SK-MEL-5 (cell line): ENCODE measurements at places on chromosomes 12 and 14.

DNA sequence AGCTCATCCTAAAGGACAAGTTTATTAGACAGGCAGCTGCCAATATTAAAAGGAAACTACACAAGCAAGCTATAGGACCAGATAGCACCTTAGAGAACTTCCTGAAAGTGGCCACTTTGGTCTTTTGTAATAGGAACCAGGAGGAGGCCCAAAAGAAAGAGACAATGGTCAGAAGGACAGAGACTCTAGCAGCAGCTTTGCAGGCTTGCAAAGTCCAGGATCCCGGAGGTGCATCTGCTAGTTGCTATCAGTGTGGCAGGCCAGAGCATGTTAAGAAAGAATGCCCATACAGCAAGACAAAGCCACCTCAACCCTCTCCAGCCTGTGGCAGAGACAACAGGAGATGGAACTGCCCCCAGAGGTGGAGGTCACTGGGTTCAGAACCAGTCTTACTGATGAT lies 23.4 kb downstream of the APOBEC1 start:
- DNase-seq: no peak

GRCh38 chr14:91867316-91867988 lies at the start of gene TC2N:
TSS of gene TC2N (minus strand) at chr14:91867536. CDS start at chr14:91813769, 53,767 bp downstream.
- no peak for DNase-seq

- DNase-seq: no peak
Observed at GRCh38 chr12:80936642-80937390, 918 bp downstream of the LIN7A start.

GRCh38 chr14:104972301-104973134 lies 5.7 kb downstream of the AHNAK2 start:
- DNase-seq: no peak

GRCh38 chr14:50366115-50366514 lies 30.6 kb downstream of the CDKL1 start:
- DNase-seq: no peak

- DNase-seq: peak; percentile 44
Observed at GRCh38 chr12:40224439-40225291, at the start of gene LRRK2. TSS of gene LRRK2 (plus strand) at chr12:40224997. CDS start at chr12:40225132, 135 bp downstream.

DNA sequence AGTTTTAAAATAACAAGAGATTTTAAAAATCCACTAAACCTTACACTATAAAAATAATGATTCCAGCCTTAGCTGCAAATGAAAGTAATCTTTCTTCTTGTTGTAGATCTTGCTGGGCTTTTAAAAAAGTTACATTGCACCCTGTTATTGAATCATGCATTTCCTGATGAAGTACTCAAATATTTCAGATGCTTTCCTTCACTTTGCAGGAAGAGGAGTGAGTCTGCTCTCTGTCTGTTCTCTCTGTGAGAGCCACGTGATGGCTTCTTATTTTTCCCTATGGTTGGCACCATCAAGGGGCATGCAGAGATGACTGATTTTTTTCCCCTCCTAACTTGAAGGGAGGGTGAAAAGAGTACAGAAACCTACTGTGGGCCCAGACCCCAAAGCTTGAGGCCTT lies 262.7 kb downstream of the ATP23 start:
- DNase-seq: no peak

- DNase-seq: peak; percentile 59
Observed at GRCh38 chr12:70724444-70724843, 87.2 kb upstream of the PTPRB start.

DNA sequence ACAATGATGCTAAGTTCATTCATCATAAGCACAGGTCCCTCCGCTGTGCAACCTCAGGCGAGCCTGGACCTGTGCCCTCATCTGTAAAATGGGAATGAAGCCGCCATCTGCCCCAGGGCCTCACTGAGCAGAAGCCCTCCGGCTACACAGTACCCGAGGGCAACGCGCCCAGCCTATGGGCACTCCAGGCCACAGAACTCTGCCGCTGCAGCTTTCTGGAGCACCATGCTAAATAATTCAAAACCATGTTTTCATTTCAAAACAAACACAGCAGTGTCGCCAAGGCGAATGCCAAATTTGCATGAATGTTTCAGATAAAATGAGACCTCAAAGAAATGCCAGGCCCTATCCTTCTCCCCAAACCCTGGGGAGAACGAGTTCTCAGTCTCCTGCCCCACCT lies 4.0 kb downstream of the NCOR2 start:
- no peak for DNase-seq

GRCh38 chr12:43891856-43892574 lies 56.1 kb downstream of the TMEM117 start:
- no peak for DNase-seq

- DNase-seq: no peak
Observed at GRCh38 chr14:34710744-34711143, 3.6 kb downstream of the CFL2 start.

GRCh38 chr12:31585271-31585670 lies 5.7 kb downstream of the DENND5B start:
- DNase-seq: no peak

- DNase-seq: no peak
Observed at GRCh38 chr12:90331821-90332220, 623.2 kb downstream of the CCER1 start.

- no peak for DNase-seq
Observed at GRCh38 chr12:121764808-121765207, 28.7 kb downstream of the RHOF start.

- no peak for DNase-seq
Observed at GRCh38 chr12:83040339-83040738, 353.6 kb downstream of the TMTC2 start.

DNA sequence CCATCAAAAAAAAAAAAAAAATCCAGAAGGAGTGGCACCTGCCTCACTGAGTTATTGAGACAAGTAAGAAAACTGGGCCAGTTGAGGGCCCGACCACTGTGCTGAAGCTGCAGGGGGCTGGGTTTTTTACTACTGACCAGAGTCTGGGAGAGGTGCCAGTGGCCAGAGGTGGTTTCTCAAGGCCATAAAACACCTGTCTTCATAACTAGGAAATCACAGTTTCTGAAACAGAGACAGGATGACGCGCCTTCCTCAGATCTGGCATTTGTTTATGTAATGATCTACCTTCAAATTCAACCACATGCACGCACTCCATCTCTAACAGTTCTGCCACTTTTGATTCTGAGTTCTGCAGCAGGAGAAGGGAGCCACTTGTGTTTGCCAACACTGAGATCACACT lies 12.7 kb downstream of the TSPAN11 start:
- DNase-seq: no peak

DNA sequence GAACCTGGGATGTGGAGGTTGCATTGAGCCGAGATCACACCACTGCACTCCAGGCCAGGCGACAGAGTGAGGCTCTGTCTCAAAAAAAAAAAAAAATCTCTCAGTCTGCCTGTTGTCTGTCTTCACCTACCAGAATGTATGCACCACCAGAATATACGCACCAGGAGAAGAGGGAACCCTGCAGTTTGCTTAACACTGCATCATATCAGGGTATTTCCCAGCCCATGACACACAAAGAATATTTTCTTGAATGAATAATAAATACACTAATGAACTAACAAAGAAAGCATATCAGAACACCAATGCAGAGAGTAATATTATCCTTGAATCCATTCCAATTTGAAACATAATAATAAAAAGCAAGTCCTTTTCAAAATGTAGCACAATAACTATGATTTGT lies 44.2 kb upstream of the FOXN3 start:
- DNase-seq: no peak

DNA sequence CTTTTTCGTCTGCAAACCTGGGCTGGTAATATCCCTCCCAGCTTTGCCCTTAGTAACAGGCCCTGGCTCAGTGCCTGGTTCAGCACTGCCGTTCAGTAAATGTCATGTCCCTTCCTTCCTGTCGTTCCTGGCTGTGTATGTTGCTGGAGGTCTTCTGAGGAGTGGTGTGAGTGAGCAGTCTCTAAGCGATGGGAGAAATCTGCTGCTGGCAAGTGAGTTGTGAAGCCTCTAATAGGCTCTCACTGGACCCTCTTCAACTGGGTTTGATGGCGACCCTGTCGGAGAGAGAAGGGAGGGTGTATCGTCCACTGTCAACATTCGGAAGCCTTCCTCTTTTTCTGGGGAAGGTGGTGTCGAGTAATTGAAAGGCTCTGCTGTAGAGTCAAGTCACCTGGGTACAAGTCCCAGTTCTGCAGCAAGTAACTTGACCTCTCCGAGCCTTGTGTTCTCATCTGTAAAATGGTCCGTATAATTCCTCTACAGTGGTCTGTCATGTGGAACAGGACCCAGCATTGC lies 62.8 kb downstream of the HRK start:
- DNase-seq: peak; percentile 56

DNA sequence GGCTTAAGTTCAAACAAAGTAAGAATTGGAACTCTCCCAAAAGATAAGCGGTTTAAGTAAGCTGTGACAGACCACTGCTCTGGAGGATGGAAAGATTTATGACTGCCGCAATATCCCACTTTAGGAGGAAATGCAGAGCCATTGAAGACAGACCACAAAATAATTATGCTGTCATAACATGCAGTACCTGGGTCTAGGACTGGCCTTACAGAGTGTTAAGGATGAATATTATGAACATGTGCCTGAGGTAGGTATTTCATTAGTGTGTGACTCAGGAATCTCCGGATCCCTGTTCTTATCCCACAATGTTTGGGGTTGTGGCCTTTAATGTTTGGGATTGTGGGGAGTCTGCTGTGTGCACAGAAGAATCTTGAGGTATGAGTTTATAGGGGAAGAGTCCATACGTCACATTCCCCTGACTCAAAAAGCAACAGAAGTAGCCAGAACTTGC lies 114.9 kb downstream of the SAMD4A start:
- no peak for DNase-seq

DNA sequence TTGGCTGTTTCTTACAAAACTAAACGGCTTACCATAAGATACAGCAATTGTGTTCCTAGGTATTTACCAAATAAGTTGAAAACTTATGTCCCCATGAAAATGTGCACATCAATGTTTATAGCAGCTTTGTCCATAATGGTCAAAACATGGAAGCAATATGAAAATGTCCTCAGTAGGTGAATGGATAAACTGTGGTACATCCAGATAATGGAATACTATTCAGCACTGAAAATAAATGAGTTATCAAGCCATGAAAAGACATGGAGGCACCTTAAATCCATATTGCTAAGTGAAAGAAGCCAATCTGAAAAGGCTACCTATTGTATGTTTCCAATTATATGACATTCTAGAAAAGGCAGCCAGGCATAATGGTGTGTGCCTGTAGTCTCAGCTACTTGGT lies 40.7 kb downstream of the CFL2 start:
- DNase-seq: no peak

- DNase-seq: peak; percentile 55
Observed at GRCh38 chr14:51653079-51653774, 1.5 kb downstream of the FRMD6 start.

- DNase-seq: no peak
Observed at GRCh38 chr12:51994959-51995358, 11.8 kb upstream of the TAMALIN start.

DNA sequence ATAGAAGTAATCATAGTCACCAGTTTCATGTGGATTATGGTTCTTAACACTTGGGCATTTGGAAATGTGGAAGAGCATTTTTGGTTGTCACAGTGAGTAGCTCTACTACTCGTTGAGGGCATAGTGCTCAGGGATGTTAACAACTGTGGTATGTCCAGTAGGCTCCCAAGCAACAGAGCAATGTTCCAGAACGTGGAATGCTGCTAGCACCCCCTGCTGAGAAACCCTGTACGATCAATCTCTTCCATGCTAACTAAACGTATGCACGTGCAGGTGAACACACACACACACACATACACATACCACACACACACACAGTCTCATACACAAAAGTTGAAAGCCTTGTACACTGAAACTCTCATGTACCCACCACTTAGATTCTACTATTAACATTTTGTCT lies 16.6 kb upstream of the GNPTAB start:
- DNase-seq: no peak

DNA sequence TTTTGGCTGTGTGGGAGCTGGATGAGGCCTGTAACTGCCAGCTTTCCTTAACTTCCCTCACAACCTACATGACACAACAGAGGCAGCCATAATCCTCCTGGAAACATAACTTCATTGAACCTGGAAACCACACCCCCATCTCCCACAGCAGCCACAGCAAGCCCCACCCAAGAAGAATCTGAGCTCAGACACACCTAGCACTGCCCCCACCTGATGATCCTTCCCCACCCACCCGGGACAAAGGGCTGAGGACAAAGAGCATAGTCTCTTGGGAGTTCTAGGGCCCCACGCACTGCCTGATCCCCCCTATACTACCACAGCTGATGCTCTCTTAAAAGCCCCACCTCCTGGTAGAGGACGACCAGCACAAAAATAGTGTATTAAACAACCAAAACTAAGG lies 29.6 kb upstream of the TSPAN8 start:
- no peak for DNase-seq

DNA sequence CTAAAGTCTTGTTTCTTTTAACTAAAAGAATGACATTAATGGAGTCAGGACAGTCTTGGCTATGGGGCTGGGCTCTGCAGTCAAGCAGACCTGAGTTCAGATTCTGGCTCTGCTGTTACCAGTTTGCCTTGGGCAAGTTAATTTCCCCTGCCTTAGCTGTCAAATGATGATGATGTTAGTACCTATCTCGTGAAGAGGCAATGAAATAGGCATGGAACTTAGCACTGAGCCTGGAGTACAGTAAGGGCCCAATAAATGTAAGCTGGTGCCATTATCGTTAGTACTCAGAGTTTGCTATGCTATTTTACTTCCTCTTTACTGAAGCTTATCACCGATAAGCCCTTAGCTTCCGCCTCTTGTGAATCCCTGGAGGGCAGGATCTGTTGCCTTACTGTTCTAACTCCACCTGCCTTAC lies 8.5 kb downstream of the FBXW8 start:
- DNase-seq: no peak

DNA sequence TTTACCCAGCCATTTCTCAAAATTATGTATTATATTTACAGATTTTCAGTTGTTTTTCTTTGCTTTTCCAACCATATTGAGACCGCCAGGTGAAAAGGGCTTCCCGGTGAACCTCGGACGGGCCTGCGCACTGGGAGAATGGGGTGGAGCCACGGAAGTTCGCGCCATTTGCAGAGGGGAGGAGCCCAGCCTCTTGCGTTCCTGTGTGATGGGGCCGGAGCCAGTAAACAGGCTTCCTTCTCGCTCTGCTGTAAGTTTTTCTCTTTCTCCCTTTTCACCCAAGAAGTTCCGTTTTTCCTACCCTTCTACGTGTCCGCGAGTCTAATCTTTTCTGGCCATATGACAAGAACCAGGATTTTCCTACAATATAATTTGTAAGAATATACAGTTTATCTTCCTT lies 1108.8 kb upstream of the SEL1L start:
- peak; percentile 58 for DNase-seq

DNA sequence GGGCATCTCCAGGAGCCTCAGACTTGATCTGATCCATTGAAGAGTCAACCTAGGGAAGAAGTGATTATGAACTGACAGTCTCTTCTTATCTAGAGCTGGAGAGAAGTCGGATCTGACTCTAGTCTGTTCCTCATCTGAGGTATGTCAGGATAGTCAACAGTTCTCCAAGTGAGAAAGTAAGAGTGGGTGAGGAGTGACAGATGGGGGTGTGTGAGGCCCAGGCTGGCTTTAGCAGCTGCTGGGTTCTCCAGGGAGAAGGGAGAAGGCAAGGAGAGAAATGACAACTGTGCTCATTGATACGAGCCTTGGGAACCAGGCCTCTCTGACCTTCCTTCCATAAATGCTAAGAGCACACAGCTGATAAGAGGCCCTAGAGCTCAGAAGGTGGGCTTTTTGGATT lies 53.3 kb downstream of the IRAK3 start:
- no peak for DNase-seq
